Fibroblast of the conjunctiva (primary cell): ENCODE measurements at places on chromosomes 12 and 14.
A peak's percentile ranks its signal among the peaks of the same experiment; 100 is the strongest.

DNA sequence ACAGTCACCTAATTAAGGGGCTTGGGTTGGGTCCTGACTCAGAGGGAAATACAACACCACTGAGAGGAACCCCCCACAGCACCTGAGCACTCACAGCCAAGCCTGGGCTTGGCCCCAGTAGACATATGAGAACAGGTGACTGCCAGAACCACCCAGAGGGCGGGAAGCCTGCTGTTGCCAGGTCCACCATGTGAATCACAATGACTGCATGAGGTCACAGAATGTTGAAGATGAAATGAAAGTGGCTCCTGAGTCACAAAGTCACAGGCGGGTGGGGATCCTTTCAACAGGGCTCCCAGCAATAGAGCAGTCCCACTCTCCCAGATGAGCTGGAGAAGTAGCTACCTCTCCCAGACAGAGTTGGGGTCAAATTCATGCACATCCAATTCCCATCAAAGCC, at the start of gene LRRC74A:
Gene LRRC74A (plus strand): TSS at position 287 of the 400 bp plus-strand sequence. CDS start 290 bp downstream, outside the sequence.
- no peak for DNase-seq

- DNase-seq: no peak
Observed at GRCh38 chr14:92253381-92253894, 69.5 kb upstream of the SLC24A4 start.

GRCh38 chr14:21385188-21385904, 1.5 kb upstream of the SUPT16H start:
- DNase-seq: no peak

- DNase-seq: no peak
Observed at GRCh38 chr12:234891-235415, 21.0 kb upstream of the SLC6A12 start.

DNA sequence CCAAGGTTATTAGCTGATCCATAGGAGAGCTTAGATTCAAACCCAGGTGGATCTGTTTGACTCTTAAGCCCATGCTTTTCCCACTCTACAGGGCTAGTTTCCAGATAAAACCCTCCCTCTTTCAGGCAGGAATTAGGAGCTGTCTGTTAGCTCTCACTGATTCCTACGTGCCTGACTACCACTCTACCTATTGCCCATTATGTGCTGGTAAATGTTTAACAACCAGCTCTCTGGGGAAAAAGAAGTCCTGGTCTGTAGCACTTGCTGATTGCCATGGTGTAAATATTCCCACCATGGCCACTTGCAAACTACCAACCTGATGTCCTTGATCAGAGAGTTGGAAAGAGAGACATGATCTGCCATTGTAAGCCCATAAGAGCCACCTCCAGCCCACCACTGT, 65.5 kb upstream of the BDKRB2 start:
- no peak for DNase-seq

- DNase-seq: no peak
Observed at GRCh38 chr12:107955966-107956643, 173.0 kb upstream of the WSCD2 start.

DNA sequence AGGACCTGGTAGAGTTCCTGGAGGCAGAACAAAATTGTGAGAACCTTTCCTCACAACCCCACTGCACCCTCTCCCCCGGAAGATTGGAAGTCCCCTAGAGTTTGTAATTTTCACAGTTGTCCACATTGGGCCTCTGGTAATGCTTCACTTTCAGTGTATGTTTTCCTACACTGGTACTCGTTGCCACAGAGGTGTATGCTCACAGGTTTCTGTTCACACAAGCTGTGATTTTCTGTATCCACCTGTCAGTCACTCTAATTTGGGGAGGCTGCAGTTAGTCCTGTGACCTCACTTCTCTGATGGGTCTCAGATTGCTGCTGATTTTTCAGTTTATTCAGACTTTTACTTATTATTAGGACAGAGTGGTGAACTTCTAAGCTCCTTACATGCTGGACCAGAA, 66.4 kb upstream of the BMP4 start:
- DNase-seq: no peak

DNA sequence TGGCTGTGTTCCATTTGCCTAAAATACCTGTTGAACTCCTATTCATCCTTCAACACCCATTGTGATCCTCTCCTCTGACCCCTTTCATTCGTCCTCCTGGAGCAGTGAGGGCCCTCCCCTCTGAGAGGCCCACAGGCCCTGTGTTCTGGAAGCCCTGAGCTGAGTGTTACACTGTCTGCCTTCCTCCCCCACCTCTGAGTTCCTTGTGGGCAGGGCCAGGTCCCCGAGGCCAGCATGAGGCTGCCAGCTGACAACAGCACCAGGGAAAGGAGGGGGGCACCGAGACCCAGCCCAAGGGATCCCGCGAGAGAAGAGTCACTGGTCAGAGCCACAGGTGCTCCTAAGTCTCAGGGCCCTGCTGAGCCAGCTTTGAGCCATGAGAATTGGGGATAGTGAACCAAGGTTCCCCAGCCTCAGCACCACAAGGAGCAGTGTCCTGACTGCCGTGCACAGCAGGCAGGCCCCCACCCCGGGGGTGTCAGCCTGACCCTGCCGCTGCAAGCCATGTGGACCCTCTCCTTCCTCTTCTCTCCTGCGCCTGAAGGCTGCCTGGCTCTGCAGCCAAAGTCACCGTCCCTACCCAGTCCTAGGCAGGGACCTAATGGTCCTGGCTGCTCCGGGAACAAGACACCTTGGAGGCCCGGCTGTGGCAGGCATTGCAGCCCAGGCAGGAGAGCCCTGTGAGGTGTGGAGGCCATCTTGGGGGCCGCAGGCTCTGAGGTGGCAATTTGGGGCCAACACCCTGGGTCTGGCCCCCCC, 52.5 kb downstream of the BEGAIN start:
- no peak for DNase-seq

DNA sequence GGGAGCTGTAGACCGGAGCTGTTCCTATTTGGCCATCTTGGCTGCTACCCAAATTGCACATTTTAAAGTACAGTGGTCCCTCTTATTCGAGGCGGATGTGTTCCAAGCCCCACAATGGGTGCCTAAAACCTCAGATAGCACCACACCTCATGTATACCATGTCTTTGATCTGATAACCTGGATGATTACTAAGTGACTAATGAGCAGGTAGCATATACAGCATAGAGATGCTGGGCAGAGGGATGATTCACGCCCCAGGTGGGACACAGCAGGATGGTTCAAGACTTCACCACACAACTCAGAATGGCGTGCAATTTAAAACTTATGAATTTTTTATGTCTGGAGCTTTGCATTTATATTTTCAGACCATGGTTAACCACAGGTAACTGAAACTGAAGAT, 255.0 kb downstream of the AKAP6 start:
- no peak for DNase-seq

GRCh38 chr14:78638926-78639325, 468.8 kb downstream of the NRXN3 start:
- DNase-seq: no peak

GRCh38 chr12:28645436-28645835, 455.2 kb downstream of the CCDC91 start:
- DNase-seq: no peak

- DNase-seq: peak; percentile 10
Observed at GRCh38 chr14:76109087-76109880, 42.4 kb upstream of the GPATCH2L start.

DNA sequence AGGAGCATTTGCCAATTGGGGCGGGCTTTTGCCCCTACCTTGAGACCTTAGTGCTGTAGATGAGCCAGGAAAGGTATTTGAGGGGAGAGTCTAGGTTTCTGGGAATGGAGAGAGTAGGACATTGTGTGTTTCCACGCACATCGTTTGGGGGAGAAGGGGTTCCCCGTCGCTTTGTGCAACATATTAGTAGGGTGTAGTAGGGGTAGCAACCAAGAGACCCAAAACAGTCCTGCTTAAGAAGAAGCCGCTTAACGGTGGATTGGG, 694 bp upstream of the PTGES3 start:
- DNase-seq: no peak

GRCh38 chr12:39237004-39237403, 205.9 kb downstream of the KIF21A start:
- DNase-seq: peak; percentile 3

- DNase-seq: no peak
Observed at GRCh38 chr12:2578211-2578610, 216.6 kb upstream of the FKBP4 start.

GRCh38 chr14:105292826-105293711, 7.7 kb downstream of the BRF1 start:
- DNase-seq: no peak

- no peak for DNase-seq
Observed at GRCh38 chr14:101113835-101114725, 210.6 kb upstream of the RTL1 start.

- DNase-seq: no peak
Observed at GRCh38 chr12:96136161-96136560, 58.0 kb upstream of the ELK3 start.
